ENCODE measurements at places on chromosomes 2 and 18.

DNA sequence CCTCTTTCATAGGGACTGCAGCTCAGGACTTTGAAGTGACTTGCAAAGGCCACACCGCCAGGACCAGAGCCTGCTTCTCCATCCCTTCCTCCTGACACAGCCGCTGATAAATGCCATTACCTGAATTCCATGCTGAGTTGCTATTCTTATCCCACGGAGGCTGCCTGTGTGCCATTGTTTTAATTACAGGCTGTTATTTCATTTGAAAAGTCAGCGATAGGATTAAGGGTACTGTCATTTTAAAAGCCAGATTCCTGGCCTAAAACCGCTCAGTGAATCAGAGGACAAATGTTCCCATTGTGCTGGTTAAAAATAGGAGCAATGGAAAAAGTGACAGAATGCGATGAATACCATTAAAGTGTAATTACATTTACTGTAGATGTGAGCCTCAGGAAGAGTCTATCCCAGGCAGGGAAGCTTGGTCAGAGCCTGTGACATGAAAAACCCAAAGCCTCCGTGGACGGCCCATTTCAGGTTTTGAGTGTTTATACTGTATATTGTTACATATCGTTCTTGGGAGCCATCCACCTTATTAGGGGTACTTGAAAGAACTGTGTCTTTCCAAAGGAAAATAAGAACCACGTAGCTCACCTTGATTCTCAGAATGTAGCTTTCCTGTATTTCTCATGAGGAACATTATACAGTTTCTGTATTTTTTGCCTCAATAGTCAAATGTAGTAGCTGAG, 41.3 kb downstream of the PDCL3 start:
- no peak for DNase-seq

DNA sequence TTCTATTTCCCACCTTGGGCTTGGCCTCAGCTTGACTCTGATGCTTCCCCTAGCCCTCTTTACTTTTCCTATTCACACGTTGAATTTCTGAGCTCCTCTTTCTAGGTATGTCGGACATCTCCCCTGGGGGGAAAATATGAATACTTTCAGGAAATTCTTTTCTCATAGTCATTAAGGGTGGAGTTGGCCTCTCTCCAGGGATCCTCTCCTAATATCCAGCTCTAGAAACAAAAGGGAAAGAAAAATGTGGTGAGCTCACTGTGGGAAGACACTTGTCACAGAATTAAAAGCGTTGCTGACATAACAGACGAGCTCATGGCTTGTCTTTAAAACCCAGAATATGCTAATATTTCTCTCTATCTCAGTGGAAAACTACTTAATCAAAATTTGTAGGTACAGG, 132.7 kb upstream of the MEX3C start:
- DNase-seq, result no peak

GRCh38 chr18:50131591-50131990, 63.4 kb downstream of the MYO5B start:
- DNase-seq, result no peak

DNA sequence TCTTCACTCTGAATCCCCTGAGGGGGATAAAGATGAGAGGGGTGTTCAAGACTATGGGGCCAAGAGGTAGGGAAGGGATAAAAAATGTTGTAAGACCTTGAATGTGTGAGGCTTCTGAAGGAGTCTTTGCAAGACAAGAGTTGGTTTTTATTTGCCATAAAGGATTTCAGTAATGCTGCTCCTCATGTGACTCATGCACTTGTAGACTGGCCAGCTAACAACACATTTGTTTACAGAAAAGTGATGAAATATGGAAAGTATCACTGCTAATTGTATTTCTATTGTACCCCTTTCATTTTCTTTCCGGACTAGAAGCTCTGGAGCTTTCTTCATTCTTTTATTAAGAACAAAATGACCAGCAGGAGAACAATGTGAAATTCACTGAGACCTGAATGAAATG, 782.1 kb downstream of the EPHA4 start:
- DNase-seq, result no peak

DNA sequence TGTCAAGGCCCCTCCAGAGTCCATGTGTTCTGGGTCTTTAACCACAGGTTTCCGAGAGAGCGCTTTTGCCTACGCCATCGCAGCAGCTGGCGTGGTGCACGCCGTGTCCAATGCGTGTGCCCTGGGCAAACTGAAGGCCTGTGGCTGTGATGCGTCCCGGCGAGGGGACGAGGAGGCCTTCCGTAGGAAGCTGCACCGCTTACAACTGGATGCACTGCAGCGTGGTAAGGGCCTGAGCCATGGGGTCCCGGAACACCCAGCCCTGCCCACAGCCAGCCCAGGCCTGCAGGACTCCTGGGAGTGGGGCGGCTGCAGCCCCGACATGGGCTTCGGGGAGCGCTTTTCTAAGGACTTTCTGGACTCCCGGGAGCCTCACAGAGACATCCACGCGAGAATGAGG, 9.3 kb downstream of the WNT10A start:
- no peak for DNase-seq

DNA sequence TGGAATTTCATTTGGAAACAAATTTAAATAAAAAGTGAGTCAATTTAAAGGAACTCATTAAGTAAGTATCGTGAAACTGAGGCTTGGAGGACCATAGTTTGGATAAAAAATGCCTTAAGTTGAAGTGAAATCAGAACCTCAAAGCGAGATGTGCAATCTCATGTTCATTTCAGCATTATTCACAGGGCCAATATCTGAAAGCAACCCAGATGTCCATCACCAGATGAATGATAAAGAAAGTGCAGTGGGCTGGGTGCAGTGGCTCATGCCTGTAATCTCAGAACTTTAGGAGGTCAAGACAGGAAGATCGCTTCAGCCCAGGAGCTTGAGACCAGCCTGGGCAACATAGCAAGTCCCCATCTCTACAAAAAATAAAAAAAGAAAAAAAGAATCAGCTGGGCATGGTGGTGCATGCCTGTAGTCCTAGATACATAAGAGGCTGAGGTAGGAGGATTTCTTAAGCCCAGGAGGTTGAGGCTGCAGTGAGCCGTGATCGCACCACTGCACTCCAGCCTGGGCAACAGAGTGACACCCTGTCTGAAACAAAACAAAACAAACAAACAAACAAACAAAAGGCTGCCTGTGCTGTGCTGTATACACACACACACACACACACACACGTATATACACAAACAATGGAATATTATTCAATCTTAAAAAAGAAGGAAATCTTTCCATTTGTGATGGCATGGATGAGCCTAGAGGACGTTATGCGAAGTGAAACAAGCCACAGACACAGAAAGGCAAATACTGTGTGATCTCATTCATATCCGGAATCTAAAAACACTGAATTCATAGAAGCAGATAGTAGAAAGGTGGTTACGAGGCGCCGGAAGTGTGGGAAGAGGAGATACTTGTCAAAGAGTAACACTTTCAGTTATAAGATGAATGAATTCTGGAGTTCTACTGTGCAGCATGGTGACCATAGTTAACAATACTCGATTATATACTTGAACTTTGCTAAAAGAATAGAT, 14.5 kb downstream of the SH3RF3 start:
- DNase-seq, result peak; percentile 21

- DNase-seq, result no peak
Measured at GRCh38 chr2:138846216-138846821, 66.1 kb upstream of the NXPH2 start.

DNA sequence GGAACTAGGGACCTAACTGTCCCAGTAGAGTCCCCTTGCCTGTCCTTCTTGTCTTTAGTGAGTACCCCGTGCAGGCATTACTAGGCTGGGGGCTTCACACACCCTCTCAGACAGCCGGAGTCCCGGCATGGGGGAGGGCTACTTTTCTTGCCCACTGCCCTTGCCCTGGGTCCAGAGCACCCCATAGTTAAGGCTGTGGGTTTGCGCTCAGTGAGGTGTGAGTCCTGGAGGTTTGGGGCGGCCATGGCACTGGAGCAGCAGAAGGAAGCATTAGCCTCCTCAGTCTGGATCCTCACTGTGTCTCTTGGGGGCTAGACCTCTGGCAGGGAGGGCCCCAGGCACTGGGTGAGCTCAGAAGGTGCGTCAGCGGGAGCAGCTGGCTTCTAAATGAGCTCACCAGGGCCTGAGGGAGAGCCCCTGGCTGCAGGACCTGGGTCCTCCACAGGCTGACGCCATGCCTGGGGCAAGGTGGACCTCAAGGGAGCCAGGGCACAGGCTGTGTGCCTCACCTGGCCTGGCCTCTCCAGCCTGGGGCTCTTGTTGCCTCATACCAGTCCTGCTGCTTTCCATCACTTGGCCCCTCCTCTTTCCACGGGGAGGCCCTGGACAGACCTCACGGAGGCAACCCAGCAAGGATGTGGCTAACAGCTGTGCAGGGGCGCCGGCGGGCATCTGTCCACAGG, 27.4 kb downstream of the HS6ST1 start:
- no peak for DNase-seq

DNA sequence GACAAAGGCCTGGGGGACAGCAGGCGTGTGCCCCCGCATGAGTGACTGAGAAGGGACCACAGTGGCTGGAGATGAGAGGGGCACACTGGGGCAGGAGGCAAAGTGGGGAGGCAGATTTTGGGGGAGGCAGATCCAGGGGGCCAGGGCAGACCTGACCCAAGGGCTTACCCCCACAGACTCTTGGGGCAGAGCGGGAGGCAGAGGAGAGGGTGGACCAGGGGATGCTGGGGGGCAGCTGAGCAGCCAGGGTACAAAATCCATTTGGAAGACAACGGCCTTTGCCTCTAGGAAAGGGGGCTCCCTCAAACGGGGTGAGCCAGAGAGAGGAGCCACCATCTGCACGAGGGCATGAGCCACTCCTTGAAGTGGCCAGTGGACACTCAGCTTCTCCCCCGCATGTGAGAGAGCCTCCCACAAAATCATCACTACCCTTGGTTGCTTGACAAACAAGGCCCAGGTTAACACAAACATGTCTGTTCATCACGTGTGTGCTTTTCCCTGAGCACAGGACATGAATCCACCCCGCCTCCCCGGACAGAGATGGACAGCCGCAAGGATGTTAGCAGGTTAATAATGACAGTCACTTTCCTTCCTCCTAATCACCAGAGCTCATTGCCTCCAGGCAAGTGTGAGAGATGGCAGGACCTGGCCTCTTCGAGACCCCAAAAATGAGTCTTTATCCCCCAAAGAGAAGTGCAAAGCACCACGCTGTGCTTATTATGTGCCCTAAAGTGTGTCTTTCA, 72.0 kb upstream of the RAB6C start:
- DNase-seq, result no peak

DNA sequence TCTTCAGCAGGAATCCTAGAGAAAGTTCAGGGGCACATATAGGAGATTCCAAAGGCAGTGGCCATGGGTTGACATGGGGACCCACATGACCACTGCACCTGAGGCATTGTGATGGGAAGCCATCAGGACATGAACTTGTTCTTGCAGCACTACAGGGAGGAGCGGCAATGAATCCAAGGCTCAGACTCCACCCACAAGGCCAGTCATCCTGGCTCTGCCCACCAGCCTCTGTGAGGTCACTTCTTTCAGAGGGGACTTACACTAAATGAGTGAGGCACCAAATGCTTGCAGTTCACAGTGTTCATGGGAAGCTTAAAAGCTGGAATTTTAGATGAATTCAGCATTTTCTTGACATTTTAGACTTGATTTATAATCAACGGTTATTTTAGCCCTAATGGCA, 254.2 kb downstream of the SETBP1 start:
- DNase-seq, result no peak

- DNase-seq, result no peak
Measured at GRCh38 chr2:116879650-116880160, 934.8 kb upstream of the DDX18 start.

- no peak for DNase-seq
Measured at GRCh38 chr2:17353263-17353662, 165.0 kb downstream of the RAD51AP2 start.

DNA sequence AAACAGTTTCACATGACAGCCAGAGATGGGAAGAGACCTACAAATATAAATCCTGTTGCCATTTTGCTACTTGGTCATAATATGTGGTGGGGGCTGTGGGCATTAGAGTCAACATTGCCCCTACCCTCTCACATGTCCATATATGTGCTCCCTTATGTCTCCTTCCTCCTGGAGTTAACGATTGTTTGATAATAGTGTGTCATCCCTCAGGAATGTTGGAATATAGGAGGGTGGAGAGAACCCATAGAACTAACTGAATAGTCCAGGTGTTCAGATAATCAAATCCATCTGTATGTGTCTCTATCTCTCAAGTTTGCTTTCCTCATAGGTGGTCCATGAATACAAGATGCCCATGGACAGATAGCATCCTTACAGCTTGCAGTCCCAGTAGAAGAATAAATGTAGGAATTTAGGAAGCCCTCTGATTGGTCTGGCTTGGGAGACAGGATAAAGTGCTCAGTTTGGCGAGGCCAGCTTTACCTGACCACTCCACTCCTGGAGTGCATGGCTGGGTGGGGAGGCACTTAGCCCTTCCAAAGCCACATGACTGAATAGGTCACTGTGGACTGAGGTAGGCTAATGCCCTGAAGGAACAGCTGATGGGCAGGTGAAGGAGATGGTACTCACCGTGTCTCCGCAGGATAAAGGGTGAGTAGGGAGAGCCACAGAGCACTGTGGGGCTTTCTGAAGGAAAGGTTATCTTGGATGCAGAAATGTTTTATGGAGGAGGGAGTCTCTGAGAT, 166.9 kb downstream of the CDCA7 start:
- DNase-seq, result no peak

GRCh38 chr2:25566694-25567093, 106.7 kb downstream of the DTNB start:
- no peak for DNase-seq

DNA sequence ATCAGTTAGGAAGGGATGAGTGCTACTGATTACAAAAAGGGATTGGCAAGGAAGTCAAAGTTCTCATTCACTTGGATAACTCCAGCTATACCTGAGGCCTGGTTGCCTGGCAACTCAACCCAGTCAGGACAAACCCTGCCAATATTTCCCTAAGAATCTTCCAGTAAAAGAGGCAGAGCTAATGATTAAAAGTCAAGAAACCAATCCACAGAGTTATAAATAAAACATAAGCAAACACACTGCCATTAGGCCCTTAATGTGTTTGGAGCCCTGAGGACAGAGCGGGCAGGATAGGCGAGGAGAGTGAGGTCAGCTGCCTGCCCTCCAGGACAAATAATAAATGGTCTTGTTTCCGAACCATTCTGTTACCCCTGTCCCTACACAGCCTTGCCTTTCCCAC, 215.6 kb upstream of the NABP1 start:
- DNase-seq, result no peak

- DNase-seq, result no peak
Measured at GRCh38 chr2:148135705-148136104, 114.8 kb downstream of the MBD5 start.

- DNase-seq, result no peak
Measured at GRCh38 chr18:34789768-34790344, 79.8 kb downstream of the DTNA start.

GRCh38 chr2:18926631-18927524, 337.5 kb upstream of the NT5C1B start:
- no peak for DNase-seq

DNA sequence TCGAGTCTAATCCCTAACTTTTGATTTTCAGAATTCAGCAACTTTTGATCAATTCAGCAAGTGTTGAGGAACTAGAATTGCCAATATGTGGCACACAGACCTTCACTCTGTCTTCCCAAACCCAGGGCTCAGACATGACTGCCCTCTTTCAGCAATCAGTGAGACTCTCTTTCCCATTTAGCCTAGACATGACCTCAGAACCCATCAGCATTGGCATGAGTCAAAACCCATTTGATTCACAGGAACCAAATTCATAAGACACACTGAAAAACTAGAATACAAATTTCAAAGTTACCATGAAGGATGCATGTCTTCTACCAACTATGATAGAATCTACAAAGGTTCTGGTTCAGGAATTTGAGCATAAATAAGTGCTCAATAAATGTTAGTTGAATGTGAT, 113.6 kb upstream of the MAP3K20 start:
- DNase-seq, result no peak

- no peak for DNase-seq
Measured at GRCh38 chr2:65096948-65097347, 33.0 kb downstream of the RAB1A start.

- DNase-seq, result no peak
Measured at GRCh38 chr2:218285604-218286003, 6.7 kb downstream of the TMBIM1 start.
